ENCODE measurements at places on chromosomes 3 and 15.

DNA sequence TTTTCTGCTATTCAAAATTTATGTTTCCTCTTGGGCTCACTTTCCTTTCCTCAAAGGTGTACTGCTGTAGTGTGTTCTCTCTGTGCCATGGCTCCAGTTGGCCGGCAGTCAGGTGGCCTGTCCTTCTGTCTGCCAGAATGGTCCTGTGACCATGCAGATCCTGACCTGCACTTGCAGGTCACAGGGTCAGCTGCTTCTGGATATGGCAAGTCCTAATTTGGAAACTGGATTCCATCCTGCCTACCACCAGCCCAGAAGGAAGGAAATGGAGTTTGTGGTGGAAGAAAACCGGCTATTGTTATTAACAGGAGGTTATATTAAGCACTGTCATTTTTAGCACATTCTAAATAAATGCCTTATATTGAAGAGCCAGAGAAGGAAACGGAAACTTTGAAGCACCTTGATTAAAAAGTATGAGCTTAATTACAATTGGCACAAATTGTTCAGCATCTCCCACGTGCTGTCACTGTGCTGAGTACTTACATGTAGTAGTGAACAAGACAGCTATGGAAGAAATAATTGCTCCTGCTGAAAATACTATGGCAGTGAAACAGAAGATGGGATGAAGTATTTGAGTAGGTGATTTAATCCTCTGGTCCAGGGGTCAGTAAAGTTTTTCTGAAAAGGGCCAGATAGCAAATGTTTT lies 362.8 kb downstream of the PTPRG start:
- no peak for DNase-seq

DNA sequence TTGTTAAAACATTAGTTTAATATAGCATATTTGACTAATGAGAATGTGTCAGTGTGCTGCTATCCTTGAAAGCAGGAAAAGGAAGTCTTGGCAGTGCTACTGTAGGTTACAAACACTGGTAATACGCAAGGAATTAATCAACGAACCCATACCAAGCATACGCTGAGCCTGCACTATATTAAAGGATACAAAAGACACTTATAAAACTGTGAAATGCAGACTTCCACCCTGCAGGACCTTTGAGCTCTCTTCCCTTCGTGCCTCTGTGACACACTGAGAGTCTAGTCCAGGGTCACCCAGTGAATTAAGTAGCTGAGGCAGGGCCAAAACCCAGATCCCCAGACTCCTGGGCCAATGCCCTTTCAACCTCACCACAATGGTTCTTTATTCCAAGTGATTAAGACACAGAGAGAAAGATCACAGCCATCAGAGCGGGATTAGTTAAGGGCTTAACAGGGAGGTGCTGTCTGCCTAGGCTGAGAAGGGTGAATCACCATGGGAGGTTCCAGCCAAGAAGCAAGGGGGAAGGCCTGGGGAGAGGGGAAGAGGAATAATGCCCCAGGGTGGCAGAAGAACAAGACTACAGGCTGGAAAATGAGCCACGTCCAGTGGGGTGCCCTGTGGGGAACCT lies 6.8 kb downstream of the ANXA2 start:
- no peak for DNase-seq

DNA sequence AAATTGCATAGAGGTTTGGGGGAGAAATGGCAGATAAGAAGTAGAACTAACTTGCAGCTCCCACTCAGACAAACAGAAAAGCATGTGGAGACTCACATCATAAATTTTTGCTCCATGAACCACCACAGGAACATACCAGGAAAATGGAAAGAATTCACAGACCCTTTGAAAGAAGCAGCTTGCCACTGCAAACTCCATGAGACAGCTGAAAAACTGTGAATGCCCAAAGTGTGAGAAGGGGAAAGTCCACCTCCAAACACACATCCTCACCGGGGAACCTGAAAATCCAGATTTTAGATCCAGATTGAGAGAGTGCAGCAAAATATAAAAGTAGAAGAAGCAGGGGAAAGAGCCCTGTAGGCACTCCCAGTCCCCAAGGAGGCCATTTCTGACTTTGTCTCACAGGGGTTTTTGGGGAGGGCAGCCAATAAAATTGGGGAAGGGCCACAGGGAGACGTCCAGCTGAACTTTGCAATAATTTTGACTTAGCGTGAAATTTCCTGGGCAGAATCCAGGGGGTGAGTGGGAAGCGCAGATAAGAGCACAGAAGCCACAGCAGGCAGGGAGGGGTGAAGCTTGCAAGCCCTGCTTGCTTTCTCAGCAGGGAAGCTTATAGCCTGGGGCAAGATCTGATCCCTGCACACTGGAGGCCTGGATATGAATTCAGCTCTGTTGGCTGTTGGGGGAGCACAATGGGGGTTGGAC lies 183.4 kb upstream of the UBE2E2 start:
- DNase-seq = no peak

DNA sequence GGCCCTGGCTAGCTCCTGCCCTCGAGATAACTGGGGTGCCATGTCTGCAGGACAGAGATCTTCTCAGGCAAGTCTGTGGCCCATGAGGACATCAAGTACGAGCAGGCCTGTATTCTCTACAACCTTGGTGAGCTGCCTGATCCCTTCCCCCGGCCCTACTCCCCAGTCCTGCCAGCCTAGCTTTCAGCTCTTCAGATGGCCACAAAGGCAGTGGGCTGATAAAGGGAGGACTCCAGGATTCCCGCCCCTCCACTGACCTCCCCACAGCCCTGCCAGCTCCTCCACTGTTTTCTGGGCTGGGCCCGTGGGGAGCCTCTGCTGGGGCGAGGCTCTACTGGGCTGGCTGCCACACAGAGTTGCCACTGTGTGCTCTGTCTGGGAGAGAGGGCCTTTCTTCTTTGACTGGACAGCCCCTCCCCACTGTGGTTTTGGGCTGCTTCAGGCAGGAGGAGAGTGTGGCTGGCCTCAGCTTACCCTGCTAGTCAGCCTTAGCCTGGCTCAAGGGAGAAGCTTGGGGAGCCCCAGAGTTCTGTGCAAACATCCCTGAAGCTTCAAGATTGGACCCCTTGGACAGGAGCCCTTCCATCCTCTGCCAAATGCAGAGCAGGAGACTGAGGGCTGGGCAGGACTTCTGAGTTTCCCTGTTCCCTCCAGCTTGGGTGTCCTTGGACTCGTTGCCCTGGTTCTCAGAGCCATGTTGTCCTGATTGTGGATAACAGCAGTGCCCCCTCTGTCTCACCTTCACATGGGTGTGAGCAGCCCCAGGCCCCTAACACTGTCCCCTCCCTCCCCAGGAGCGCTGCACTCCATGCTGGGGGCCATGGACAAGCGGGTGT lies 24.4 kb downstream of the PTPN23 start:
- DNase-seq = no peak

DNA sequence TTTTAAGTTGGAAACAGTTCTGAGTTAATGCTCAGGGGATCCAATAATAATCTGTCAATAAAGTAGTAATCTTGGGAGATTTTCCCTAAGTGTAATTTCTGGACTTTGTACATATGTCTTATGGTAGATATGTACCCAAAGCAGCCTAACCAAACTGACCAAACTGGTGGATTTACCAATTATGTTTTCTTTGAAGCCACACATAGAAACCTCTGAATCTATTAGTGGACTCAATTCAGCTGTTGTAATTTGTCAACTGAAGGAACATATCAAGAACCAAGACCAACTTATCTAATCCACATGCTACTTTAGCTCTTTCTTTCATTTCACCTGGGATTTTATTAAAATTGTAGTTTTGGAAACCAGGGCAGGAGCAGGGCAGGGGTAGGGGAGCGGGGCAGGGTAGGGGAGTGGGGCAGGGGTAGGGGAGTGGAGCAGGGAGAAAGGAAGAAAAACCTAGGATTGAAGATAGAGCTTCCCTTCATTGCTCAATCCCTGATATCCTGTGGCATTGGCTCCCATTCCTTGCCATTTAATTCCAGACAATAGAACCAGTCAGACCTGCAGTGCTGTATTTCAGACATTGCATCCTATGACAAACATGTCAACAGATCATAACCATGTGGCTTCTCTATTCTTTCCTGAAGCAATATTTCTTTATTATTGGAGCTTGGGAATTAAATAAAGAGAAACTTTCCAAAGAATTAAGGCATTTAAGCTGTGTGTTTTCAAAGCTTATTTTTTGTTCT lies 101.8 kb downstream of the NFKBIZ start:
- no peak for DNase-seq

DNA sequence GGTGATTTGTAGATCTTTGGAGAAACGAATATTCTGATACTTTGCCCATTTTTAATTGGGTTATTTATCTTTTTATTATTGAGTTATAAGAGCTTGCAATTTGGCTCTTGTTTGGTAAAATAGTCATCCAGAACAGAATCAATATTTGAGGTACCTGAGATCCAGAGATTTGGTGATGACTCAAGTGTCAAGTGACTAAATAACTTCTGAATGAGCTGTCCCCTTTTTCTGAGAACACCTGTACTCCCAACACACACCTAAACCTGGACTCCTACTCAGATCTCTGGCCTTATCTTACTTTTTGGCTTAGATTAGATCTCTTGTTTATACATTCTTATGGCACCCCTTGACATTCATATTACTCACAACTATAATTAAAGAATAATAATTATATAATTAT lies 3.1 kb upstream of the TRA2B start:
- no peak for DNase-seq

GRCh38 chr3:192505731-192506130 lies 221.6 kb downstream of the FGF12 start:
- DNase-seq = no peak
